Caco-2 (cell line): ENCODE measurements at places on chromosomes 3 and 15.

GRCh38 chr3:32603064-32603463, 32.4 kb upstream of the DYNC1LI1 start:
- no peak overlapping the region for H3K27ac ChIP-seq
- no peaks in the 10 kb centered on the region for H3K36me3 ChIP-seq
- DNase-seq, result no peak

DNA sequence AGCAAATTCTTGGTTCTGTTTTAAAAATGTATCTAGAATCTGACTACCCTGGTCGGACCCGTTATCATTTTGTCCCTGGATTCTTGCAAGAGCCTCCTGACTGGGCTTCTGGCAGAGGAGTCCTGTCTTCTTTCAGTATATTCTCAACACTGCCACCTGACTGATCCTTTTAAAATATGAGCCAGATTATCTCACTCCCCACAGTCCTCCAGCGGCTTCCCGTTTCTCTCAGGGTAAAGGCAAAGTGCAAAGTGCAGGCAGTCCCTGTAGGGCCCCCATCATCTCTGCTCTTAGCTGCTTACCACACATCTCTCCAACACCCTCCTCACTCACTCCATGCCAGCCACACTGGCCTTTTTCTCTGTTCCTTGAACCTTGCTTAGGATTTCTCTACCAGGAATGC, 28.4 kb downstream of the CRTC3 start:
- DNase-seq, result peak; percentile 68
- H3K27me3 ChIP-seq, result no peaks in the 10 kb centered on the region
- no peak overlapping the region for H3K4me3 ChIP-seq
- peak overlapping the region; percentile 45 for H3K27ac ChIP-seq
- no peaks in the 10 kb centered on the region for H3K36me3 ChIP-seq

DNA sequence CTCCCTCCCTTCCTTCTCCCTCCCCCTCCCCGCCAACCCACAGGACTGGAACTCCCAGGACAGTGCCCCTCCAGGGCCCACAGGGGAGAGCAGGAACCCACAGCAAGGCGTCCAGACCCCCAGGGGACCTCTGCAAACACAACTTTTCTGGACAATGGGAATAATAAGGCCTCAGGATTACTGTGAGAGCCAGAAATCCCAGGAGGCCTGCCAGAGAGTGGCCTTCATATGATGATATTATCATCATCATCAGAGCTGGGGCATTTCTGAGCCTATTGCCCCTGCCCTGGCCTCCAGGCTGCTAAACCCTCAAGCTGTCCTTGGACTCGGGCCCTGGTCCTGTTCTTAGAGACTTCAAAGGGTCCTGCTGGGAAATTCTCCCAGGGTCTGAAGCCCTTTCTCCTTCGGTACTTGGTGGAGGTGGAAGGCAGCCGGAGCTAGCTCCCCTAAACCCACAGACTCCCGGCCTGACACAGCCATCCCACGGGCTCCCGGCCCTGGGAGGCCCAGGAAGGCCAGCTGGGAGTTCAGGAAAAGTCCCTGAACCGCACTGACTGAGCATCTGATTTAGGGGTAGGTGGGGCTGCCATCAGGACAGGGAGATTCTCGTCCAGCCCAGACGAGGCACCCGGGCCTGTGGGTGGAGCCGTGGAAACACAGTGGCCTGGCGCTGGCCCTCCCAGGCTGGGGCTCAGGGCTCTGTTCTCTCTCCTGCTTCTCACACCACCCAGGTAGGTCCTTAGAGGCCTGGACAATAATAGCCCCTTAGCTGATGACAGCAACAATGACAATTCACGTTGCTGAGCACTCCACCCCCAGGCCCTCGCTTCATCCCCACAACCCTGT, 4.9 kb downstream of the CALML4 start:
- H3K27me3 ChIP-seq, result no peaks in the 10 kb centered on the region
- H3K4me1 ChIP-seq, result peaks cover 9% of the 10 kb centered on the region
- peaks cover 2% of the 10 kb centered on the region for H3K36me3 ChIP-seq
- no peak overlapping the region for H3K4me3 ChIP-seq

GRCh38 chr15:75211436-75212199, 9.9 kb downstream of the C15orf39 start:
- no peaks in the 10 kb centered on the region for H3K27me3 ChIP-seq
- no peak for DNase-seq
- no peak overlapping the region for H3K4me3 ChIP-seq
- H3K4me1 ChIP-seq, result no peaks in the 10 kb centered on the region
- H3K27ac ChIP-seq, result no peak overlapping the region

DNA sequence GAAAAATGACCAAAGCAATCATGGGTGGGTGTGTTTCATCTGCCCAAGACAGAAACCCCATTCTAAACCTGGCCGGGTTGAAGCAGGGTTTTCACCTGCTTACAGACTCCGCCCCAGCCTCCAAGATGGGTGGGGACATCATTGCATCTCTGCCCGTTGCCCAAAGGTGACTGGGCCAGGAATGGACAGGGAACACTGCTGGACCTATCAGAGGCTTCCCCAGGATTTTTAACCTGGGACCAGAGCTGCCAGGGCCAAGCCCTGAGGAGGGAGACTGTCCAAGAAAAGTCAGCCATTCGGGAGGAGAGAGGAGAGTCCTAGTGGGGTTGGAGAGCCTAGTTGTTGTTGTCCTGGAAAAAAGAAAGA, 109.7 kb upstream of the ALDH1A3 start:
- H3K27ac ChIP-seq, result no peak overlapping the region

- H3K27ac ChIP-seq, result no peak overlapping the region
- DNase-seq, result no peak
- H3K4me3 ChIP-seq, result no peak overlapping the region
- H3K36me3 ChIP-seq, result no peaks in the 10 kb centered on the region
- H3K4me1 ChIP-seq, result peaks cover 20% of the 10 kb centered on the region
Measured at GRCh38 chr15:41798607-41799487, 24.6 kb downstream of the MAPKBP1 start.
